ENCODE measurements at places on chromosomes 16 and 17. TPM values are rescaled to one million over a fixed set of nuclear protein-coding genes. Genes with fewer than 3 reads are reported as not detected.

DNA sequence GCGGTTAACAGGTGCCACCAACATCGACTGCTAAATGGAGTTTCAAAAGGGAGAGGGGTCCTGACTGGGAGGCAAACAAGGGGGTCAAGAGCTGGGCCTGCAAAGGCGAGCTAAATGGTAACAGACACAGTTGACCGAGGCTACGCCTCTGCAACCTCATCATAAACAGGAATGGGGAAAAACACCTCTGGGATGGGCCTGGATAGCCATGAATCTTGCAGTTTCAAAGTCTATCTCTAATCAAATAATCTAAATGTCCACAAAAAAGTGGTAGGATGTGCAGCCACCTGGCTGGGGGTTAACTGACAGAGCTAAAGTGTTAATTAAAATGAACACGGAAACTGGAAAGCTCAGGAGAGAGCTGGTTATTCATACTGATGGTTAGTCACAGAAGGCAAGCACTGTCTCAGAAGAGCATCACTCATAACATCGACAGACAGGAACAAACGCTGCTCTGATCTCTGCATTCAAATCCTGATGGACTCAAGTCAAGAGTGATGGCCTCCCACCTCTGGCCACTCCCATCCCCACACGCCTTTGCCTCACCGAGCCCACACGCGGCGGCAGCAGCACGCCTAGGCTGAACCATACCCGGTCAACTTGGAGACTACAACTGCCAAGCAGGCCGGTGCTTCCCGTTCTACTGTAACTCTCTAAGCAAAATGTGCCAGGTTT is 56.3 kb downstream of the CREBBP start:
- no peak overlapping the region for H3K27ac ChIP-seq
- peaks cover 8% of the 10 kb centered on the region for H3K4me1 ChIP-seq
- no peaks in the 10 kb centered on the region for H3K27me3 ChIP-seq

- H3K4me1 ChIP-seq: no peaks in the 10 kb centered on the region
- H3K4me3 ChIP-seq: no peak overlapping the region
- no peak overlapping the region for H3K27ac ChIP-seq
- no peaks in the 10 kb centered on the region for H3K27me3 ChIP-seq
- H3K36me3 ChIP-seq: no peaks in the 10 kb centered on the region
These were observed 20.5 kb downstream of the CLEC16A start for GRCh38 chr16:10964891-10965326.

- no peak overlapping the region for H3K4me3 ChIP-seq
- H3K36me3 ChIP-seq: no peaks in the 10 kb centered on the region
- H3K27ac ChIP-seq: no peak overlapping the region
- DNase-seq: no peak
These were observed 389.5 kb downstream of the SLC39A11 start for GRCh38 chr17:72702998-72703397.

DNA sequence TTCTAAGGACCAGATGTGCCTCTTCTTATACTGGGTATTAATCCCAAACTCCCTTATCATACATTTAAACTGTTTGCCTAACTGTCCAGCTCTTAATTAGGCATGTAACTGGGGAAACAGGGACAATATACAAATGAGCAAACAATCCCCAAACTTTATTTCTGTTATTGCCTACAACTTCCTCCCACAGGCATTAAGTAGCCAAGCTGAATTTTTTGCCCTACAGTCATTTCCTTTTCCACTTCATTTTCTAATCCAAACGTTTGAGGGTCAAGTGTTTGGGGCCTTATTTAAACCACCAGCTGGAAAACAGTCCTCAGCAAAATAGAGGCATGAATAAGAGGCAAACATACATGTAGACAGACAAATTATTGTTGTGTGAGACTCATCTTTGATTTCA is 77.4 kb upstream of the CCL2 start:
- H3K4me3 ChIP-seq: no peak overlapping the region
- no peaks in the 10 kb centered on the region for H3K36me3 ChIP-seq
- no peaks in the 10 kb centered on the region for H3K27me3 ChIP-seq
- no peaks in the 10 kb centered on the region for H3K4me1 ChIP-seq

Gene KIF19
- total RNA-seq: 0.73 TPM

Gene CAVIN1
- total RNA-seq: 23.3 TPM

Gene C17orf78
- total RNA-seq: not detected

DNA sequence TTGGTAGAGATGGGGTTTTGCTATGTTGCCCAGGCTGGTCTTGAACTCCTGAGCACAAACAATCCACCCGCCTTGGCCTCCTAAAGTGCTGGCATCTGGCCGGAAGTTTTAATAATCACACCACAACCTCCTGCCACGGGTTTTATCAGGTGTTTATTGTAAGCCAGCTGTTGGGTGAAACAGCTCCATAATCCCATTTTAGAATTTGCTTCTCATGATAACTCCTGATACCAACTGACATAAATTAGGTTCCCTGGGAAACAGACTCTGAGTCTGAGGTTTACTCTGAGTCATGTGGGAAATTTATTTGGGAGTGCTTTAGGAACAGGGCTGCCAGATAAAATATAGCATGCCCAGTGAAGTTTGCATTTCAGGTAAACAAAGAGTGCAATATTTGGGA is 122.6 kb upstream of the MED13 start:
- no peak overlapping the region for H3K4me3 ChIP-seq
- no peak overlapping the region for H3K27ac ChIP-seq
- H3K27me3 ChIP-seq: no peaks in the 10 kb centered on the region
- no peaks in the 10 kb centered on the region for H3K4me1 ChIP-seq

GRCh38 chr16:89845417-89845816 is 17.1 kb downstream of the SPIRE2 start:
- H3K4me3 ChIP-seq: no peak overlapping the region
- no peaks in the 10 kb centered on the region for H3K27me3 ChIP-seq
- no peak for DNase-seq
- H3K27ac ChIP-seq: no peak overlapping the region
- H3K36me3 ChIP-seq: no peaks in the 10 kb centered on the region

- DNase-seq: no peak
- peaks cover 33% of the 10 kb centered on the region for H3K4me1 ChIP-seq
- no peak overlapping the region for H3K27ac ChIP-seq
- H3K4me3 ChIP-seq: no peak overlapping the region
These were observed 69.3 kb downstream of the FTO start for GRCh38 chr16:53773150-53773846.

Gene PDE6G
- total RNA-seq: not detected

- no peaks in the 10 kb centered on the region for H3K27me3 ChIP-seq
- H3K4me1 ChIP-seq: peaks cover 4% of the 10 kb centered on the region
- no peaks in the 10 kb centered on the region for H3K36me3 ChIP-seq
- H3K4me3 ChIP-seq: no peak overlapping the region
These were observed 44.0 kb downstream of the ANKRD11 start for GRCh38 chr16:89446136-89446974.

- no peaks in the 10 kb centered on the region for H3K36me3 ChIP-seq
- no peaks in the 10 kb centered on the region for H3K27me3 ChIP-seq
- no peak for DNase-seq
These were observed 41.2 kb downstream of the REXO5 start for GRCh38 chr16:20847550-20847949.

- no peaks in the 10 kb centered on the region for H3K36me3 ChIP-seq
- H3K27ac ChIP-seq: no peak overlapping the region
- DNase-seq: peak; percentile 80
- H3K4me1 ChIP-seq: no peaks in the 10 kb centered on the region
- no peak overlapping the region for H3K4me3 ChIP-seq
These were observed 136.9 kb downstream of the KCNJ12 start for GRCh38 chr17:21513012-21513570.

Gene KRT33A
- total RNA-seq: not detected

Gene SOST
- total RNA-seq: not detected
